Neural crest cell (in vitro differentiated cells): ENCODE measurements at places on chromosomes 6 and 20.
A peak's percentile ranks its signal among the peaks of the same experiment; 100 is the strongest.

GRCh38 chr20:36304786-36305495, 1.2 kb upstream of the DLGAP4 start:
- peaks cover 9% of the 10 kb centered on the region for H3K4me1 ChIP-seq
- H3K4me3 ChIP-seq = peak overlapping the region; percentile 83
- no peak for DNase-seq

DNA sequence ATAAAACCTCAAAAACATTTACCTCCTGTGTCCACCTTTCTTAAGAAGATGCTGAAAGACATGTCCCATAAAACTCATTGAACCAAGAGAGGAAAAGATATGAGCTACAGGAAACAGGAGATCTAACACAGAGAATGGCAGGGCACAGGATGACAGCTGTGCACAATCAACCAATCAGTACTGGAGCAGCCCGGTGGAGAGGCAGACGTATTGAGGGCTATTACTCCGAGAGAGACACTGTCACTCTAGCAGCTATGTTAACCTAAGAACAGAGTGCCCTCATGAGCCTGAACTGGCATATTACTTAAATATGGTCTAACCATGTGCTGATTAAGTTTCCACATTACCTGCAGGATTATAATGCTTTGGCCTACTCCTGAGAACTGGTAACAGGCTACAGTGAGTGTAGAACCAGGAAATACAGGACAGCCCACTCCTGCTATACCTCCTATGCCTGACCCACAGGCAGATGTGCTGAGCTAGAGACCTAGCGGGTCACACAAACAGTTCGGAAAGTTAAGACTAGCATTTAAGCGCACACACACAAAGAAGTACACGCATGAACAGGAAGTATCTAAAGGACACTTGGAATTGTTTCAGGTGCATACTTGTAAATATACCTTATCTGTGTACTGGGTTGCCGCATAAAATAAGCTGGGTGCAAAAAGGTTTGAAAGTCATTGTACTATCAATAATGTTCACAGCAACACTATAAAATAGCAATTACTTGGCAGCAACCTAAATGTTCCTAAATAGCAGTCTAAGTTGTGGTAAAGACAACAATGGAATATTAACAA, 199.3 kb upstream of the SHLD1 start:
- no peaks in the 10 kb centered on the region for H3K27me3 ChIP-seq
- no peak overlapping the region for H3K4me3 ChIP-seq
- DNase-seq = no peak
- peaks cover 6% of the 10 kb centered on the region for H3K36me3 ChIP-seq
- H3K4me1 ChIP-seq = no peaks in the 10 kb centered on the region

DNA sequence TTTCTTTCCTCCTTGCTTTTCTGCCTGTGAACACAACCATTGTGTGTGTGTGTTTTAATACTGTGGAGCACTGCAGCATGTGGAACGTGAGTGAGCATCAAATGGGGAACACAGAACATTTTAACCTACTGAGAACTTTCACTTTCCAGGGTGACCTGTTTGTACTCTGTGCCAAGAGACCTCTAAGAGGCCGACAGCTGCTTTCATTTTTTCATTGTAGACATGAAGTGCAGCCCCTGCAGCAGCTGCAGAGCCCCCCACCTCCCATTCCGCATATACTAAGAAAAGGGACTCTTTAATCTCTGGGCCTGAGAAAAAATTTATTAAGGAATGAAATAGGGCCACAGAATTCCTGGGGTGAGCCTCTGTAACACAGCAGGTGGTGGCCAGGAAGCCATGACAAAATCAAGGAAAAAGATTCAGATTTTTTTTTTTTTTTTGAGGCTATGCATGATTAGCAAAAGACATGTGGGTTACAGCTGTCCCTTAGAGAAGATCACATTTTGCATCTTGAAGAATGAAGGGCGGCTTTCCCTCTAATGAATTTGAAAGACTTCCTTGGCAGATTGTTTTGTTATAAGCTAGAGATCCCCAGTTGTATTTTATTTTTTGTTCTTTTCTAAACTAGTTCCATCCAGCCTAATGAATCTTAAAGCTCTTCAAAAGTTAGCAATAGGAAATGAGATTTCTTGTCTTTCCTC, 503.4 kb downstream of the CD109 start:
- no peaks in the 10 kb centered on the region for H3K36me3 ChIP-seq
- no peak overlapping the region for H3K27ac ChIP-seq

GRCh38 chr20:34639755-34640222, 37.1 kb downstream of the PIGU start:
- no peaks in the 10 kb centered on the region for H3K27me3 ChIP-seq
- no peak overlapping the region for H3K27ac ChIP-seq
- no peak overlapping the region for H3K4me3 ChIP-seq
- no peak for DNase-seq
- H3K36me3 ChIP-seq = peaks cover 8% of the 10 kb centered on the region

DNA sequence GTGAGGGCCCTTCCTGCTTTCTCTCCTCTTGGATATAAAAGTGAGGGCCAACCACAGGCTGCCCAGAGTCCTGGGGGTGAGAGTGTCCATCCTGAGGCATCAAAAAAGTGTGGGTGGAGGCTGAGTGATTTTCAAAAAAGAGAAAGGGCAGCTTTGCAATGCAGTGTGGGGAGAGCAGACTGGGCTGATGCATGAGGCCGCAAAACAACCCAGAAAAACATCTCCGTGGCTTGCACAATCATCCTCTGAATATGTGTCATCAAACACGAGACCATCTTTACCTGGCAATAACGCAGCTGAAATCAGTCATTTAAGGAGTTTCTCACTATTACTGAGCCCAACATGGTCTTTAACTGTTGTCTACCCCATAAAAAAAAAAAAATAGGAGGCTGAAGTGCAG, 191.2 kb upstream of the SOX4 start:
- DNase-seq = no peak
- H3K4me3 ChIP-seq = no peak overlapping the region

GRCh38 chr20:3846378-3846739, 275 bp upstream of the MAVS start:
- DNase-seq = peak; percentile 32
- H3K27me3 ChIP-seq = no peaks in the 10 kb centered on the region
- H3K27ac ChIP-seq = peak overlapping the region; percentile 84
- H3K4me1 ChIP-seq = peaks cover 26% of the 10 kb centered on the region
- H3K4me3 ChIP-seq = peak overlapping the region; percentile 91

DNA sequence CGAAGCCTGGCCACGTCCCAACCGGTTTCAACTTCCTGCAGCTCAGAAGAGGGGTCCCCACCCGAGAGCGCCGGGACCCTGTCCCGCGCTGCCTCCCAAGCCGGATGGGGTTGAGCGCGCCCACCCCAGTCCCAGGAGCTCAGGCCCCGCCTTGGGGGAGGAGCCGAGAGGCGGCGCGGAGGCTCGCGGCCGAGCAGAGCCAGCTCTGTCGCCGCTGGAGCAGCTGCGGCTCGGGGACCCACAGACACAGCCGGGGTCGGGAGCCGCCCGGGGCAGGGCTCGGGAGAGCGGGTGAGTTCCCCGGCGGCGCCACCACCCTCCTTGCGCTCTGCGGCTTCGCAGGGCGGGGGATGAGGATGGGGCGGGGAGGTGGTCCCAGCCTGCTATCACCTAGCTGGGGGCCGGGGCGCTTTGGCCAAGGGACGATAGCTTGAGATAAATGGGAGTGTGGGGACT, at the start of gene PPP1R16B:
Gene PPP1R16B (plus strand): TSS at position 196 of the 456 bp plus-strand sequence. CDS start 30,229 bp downstream, outside the sequence.
- H3K4me1 ChIP-seq = peaks cover 27% of the 10 kb centered on the region
- DNase-seq = peak; percentile 54
- H3K27me3 ChIP-seq = peaks cover 47% of the 10 kb centered on the region
- H3K27ac ChIP-seq = peak within 1 kb of the TSS; percentile 70
- H3K36me3 ChIP-seq = no peaks in the 10 kb centered on the region

DNA sequence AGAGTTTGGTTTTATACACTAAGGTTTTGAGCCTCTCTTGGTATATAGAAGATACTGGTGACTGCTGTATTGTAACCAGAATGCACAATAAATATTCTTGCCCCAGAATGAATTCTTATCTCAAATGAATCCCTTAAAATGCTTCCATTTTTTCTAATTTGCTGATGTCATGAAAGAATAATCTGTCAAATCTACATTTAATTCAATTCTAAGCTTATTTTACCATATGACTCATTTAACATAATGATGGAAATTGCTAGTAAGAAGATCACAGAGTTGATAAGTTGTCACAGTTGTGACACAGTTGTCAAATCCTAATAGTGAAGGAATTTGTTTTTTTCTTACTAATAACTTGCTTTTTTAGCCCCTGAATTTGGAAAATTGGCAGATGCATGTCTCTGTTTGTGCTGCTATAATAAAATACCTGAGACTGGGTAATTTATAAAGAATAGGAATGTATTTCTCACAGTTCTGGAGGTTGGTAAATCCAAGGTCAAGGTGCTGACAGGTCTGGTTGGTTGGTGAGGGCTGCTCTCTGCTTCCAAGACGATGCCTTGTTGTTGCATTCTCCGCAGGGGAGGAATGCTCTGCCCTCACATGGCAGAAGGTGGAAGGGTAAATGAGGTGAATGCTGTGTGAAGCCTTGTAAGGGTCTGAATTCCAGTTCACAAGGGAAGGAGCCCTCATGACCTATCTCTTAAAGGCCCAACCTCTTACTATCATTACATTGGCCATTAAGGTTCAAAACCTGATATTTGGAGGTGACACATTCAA, 4.7 kb downstream of the ECT2L start:
- no peak overlapping the region for H3K4me3 ChIP-seq
- H3K27me3 ChIP-seq = peaks cover 7% of the 10 kb centered on the region
- peaks cover 29% of the 10 kb centered on the region for H3K4me1 ChIP-seq

DNA sequence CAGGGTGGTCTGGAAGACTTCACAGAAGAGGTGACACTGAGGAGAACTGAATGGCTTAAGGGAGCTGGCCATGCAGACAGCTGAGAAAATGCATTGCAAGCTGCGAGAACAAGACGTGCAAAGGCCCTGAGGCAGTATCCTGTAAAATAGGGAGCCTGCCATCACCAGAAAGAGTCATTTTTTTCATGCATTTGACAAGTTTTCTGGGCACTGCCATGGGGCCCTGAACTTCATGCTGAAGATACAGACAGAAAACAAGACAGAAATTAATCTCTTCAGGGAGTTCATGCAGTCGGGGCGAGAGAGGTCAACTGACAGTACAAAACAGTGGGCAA, 28.9 kb upstream of the NFATC2 start:
- H3K4me1 ChIP-seq = no peaks in the 10 kb centered on the region
- H3K4me3 ChIP-seq = no peak overlapping the region
- H3K27ac ChIP-seq = no peak overlapping the region
- DNase-seq = no peak
- no peaks in the 10 kb centered on the region for H3K36me3 ChIP-seq

- H3K4me3 ChIP-seq = no peak overlapping the region
- H3K36me3 ChIP-seq = no peaks in the 10 kb centered on the region
- DNase-seq = no peak
- H3K27ac ChIP-seq = no peak overlapping the region
These were observed 426.0 kb downstream of the ADGRB3 start for GRCh38 chr6:69061066-69061465.

DNA sequence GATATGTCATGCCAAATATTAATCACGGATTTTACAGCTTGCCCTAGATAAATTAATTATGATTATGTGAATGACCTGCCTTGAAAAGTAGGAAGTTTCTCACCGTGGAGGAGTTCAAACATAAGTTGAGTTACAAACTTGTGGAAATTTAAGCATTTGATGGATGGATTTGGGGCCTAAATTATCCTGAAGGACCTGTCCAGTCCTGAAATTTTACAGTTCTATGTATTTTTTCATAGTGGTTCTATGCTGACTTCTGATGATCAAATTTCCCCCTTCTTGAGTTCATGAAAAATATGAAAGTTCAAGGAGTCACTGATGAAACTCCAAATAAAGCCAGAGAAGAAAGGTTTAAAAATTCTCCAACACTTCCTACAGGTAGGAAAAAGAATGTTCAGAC, 178.6 kb downstream of the SLC35F1 start:
- H3K36me3 ChIP-seq = peaks cover 17% of the 10 kb centered on the region
- no peaks in the 10 kb centered on the region for H3K27me3 ChIP-seq
- no peak overlapping the region for H3K27ac ChIP-seq
- no peak overlapping the region for H3K4me3 ChIP-seq
- DNase-seq = no peak

- DNase-seq = peak; percentile 69
- H3K4me1 ChIP-seq = peaks cover 53% of the 10 kb centered on the region
- peak within 1 kb of the TSS; percentile 52 for H3K27ac ChIP-seq
- peak within 1 kb of the TSS; percentile 95 for H3K4me3 ChIP-seq
- no peaks in the 10 kb centered on the region for H3K36me3 ChIP-seq
These were observed at the start of gene TEAD3 for GRCh38 chr6:35496841-35497570. Gene TEAD3, minus strand, starts transcription at chr6:35497079.

GRCh38 chr20:52076164-52076563, 115.4 kb downstream of the ZFP64 start:
- H3K36me3 ChIP-seq = no peaks in the 10 kb centered on the region
- no peaks in the 10 kb centered on the region for H3K4me1 ChIP-seq
- no peak overlapping the region for H3K27ac ChIP-seq
- no peak for DNase-seq
- no peaks in the 10 kb centered on the region for H3K27me3 ChIP-seq

GRCh38 chr6:106617302-106617701, 12.0 kb downstream of the RTN4IP1 start:
- no peak for DNase-seq
- no peak overlapping the region for H3K4me3 ChIP-seq
- H3K27ac ChIP-seq = no peak overlapping the region
- H3K27me3 ChIP-seq = no peaks in the 10 kb centered on the region

GRCh38 chr6:29602564-29603361, 17.8 kb downstream of the OR2H2 start:
- H3K4me3 ChIP-seq = no peak overlapping the region
- H3K27me3 ChIP-seq = no peaks in the 10 kb centered on the region
- peak overlapping the region; percentile 20 for H3K27ac ChIP-seq
- H3K4me1 ChIP-seq = peaks cover 14% of the 10 kb centered on the region
- peak; percentile 34 for DNase-seq

- peaks cover 18% of the 10 kb centered on the region for H3K27me3 ChIP-seq
- H3K27ac ChIP-seq = no peak overlapping the region
- no peak for DNase-seq
- peaks cover 3% of the 10 kb centered on the region for H3K4me1 ChIP-seq
- no peak overlapping the region for H3K4me3 ChIP-seq
These were observed 51.3 kb downstream of the GCLC start for GRCh38 chr6:53493635-53494025.

DNA sequence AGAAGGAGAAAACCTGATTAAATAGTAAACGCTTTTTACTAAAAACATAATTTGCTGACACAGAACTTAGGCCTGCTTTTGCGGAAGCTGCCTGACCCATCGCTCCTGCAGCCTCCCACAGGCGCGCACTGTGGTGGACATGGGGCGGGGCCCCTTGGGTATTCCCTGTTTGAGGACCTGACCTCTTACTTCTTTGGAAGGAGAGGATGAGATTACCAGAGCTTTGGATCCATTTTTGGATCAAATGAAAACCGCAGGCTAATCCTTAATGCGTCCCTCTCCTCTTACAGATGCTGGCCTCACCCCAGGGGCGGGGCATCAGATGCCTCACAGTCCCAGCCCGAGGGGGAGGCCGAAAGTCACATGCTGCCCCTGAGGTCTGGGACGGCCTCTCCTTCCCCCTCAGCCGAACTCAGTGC, 151.0 kb downstream of the SCML4 start:
- no peak for DNase-seq
- H3K36me3 ChIP-seq = no peaks in the 10 kb centered on the region

- no peak for DNase-seq
- no peaks in the 10 kb centered on the region for H3K36me3 ChIP-seq
- H3K27ac ChIP-seq = no peak overlapping the region
- H3K27me3 ChIP-seq = no peaks in the 10 kb centered on the region
- H3K4me3 ChIP-seq = no peak overlapping the region
These were observed 25.3 kb upstream of the CCND3 start for GRCh38 chr6:41966961-41967311.
